ENCODE measurements at places on chromosomes 7 and 10.

GRCh38 chr7:150977382-150978125 lies 567 bp downstream of the KCNH2 start:
- DNase-seq, result no peak

DNA sequence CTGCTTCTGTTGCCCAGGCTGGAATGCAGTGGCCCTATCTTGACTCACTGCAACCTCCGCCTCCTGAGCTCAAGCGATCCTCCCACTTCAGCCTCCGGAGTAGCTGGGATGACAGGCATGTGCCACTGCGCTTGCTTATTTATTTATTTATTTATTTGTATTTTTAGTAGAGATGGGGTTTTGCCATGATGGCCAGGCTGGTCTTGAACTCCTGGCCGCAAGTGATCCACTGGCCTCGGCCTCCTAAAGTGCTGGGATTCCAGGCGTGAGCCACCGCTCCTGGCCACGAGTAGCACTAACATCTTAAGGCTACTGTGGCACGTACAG lies 70.9 kb downstream of the CARD11 start:
- DNase-seq, result no peak

GRCh38 chr10:111522141-111522540 lies 445.3 kb downstream of the ADRA2A start:
- DNase-seq, result no peak

DNA sequence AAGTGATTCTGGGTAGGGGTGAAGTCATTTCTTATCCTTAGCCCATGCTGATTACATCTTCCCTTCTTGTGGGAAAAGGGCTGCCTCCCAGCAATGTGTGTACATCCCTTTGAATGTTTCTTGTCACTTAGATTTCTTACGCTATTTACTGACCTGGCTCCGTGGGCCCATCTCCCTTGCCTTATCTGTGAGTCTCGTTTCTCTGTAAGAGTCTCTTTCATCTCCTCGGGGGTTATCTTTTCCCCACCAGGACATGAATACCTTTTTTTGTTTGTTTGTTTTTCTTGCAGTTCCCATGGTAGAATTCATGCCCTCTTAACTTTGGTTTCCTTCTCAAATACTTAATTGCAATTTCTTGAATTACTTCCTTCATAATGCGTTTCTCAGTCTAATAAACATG lies 107.7 kb downstream of the BAMBI start:
- no peak for DNase-seq

DNA sequence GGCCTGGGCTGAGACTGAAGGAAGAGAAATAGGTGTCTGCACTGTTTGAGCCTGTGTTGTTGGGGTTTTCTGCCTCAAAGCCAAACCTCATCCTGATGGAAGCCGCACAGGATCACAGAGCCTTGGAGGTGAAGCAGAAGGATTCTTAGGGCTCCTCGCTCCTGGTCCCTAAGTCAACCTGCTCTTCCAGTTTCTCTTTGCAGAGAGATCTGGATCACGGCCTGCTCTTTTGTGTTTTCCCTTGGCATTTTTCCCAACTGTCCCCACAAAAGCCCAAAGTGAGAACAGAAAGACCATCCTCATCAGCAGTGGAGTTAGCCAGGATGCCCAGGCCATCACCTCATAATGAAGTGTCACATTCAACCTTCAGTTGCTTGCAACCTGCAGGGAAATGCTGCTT lies 20.3 kb upstream of the PPIA start:
- DNase-seq, result no peak

DNA sequence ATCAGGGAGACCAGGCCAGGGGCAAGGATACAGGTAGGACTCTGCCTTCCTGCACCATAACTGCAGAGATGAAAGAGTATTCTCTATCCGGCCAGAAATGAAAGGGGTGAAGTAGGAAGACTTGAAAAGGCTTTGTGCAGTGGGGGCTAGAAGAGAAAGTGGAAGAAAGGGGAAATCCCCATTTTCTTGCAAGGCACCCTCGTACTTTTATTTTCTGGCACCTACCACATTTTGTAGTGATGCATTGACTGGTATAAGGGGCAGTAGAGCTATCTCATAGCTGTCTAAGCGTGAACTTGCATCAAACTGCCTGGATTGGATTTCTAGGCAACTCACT lies 752 bp upstream of the CAMK2G start:
- peak; percentile 55 for DNase-seq

DNA sequence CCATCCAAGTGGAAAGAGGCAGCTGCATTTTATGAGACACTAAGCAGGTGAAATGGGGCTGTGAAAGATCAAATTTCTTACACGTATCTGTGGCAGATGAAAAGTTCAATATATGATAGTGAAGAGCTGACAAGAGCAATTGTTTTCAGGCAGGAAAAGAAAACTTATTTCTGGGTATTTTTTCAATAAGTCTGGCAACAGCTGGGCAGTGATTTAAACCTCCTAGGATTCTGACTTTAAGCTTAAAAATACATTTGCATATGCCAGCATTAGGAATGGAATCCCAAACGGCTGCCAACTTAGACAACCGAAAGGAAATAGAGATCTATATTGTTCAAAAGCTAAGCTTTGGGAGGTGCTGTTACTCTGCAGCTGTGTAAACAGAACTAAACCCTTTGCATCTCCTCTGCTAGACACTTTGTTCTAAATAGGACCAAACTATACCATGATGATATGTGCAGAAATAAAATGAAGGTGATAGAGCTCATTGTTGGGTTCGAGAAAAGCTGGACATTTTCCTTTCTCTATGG lies 26.1 kb downstream of the DYNC1I1 start:
- no peak for DNase-seq

- no peak for DNase-seq
Measured at GRCh38 chr10:43693602-43694001, 44.9 kb upstream of the ZNF32 start.

DNA sequence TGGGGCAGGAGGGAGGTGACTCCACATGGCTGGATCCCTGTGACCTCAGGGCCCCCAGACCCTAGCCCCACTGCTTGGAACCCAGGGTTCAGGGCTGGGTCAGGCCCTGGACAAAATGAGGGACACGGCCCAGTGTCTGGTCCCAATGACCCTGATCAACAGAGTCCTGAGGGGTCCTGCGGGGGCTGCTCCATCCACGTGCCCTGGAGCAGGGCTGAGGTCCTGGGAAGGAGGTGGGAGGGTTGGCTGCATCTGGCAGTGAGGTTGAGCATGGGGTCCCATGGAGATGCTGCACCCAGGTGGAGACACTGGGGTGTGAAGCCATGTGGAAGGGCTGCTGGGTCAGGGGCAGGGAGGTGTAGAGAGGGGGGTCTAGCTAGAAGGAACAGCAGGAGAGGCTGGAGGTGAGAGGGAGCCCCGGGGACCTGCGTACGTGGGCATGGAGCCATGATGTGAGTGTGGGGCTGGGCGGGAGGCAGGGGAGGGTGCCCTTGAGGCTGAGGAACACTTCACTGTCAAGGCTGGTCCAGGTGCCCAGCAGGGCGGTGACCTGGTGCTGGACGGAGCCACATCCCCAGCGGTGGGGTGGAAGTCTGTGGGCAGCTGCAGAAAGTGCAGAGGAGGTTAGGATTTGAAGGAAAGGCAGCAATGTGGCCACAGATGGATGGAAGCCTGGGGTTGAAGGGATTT lies 604 bp downstream of the SCART1 start:
- DNase-seq, result no peak

GRCh38 chr10:68560186-68560942 lies at the start of gene TET1:
Gene TET1, plus strand, starts transcription at chr10:68560337. Its CDS starts 12,002 bp downstream, at chr10:68572339.
- no peak for DNase-seq

DNA sequence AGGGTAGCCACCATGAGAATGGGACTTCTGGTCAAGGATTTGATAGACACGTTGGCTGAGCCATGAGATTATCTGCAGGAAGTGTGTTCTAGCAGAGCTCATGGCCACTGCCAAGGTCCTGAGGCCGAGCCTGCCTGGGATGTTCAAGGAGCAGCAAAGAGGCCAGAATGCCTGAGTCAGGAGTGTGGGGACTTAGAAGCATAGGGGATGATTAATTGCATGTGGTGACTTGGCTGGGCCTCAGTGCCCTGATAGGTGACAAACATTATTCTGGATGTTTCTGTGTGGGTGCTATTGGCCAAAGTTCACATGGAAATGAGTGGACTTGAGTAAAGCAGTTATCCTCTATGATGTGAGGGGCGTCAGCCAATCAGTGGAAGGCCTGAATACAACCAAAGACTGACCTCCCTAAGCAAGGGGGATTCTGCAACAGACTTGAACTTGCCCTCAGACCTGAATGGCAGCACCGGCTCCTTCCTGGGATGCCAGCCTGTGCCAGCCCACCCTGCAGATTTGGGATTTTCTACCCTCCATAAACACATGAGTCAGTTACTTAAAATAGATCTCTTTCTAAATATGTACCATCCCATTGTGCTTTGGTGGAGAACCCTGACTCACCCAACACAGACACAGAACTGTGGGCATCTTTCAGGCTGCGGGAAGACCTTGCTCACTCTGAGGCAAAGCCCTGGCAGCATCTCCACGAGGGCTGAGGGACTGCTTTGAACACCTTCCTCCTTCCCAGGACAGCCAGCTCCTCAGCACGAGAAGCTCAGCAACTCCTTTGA lies 363.9 kb upstream of the MGMT start:
- no peak for DNase-seq

DNA sequence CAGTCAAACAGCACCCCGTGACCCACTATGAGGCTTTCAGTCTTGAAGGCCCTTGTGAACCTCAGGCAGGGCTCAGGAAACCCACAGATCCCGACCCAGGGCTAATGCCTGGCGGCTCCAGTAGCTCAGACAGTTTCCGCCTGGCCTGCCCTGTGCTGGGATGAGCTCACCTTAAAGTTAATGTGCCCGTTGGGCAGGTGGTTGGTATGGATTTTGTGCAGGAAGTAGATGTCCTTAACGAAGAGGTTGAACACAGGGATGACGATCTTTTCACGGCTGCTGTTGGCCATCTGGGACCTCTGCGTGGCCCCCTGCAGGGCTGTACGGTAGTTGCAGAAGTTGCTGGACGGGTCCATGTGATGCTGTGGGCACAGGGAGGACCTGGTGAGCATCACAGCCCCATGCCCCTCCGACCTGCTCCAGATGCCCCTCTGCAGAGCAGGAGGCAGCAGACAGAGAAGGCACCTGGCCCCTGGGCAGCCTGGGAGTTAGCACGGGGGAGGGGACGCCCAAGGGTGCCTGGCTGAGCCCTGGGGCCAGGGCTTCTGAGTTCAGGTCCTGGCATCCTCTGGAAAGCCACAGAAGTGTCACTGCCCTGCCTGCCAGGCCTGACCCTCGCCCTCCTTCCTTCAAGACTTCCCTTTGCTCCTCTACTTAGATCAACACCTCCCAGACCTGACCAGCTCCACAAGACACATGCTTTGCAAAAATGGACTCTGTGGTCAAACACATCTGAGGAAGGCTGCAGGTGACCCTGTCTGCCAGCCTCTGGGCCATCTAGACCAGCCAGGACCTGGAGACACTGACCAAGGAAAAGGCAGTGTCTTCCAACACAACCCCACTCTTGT lies 59.8 kb downstream of the CSGALNACT2 start:
- DNase-seq, result peak; percentile 20

DNA sequence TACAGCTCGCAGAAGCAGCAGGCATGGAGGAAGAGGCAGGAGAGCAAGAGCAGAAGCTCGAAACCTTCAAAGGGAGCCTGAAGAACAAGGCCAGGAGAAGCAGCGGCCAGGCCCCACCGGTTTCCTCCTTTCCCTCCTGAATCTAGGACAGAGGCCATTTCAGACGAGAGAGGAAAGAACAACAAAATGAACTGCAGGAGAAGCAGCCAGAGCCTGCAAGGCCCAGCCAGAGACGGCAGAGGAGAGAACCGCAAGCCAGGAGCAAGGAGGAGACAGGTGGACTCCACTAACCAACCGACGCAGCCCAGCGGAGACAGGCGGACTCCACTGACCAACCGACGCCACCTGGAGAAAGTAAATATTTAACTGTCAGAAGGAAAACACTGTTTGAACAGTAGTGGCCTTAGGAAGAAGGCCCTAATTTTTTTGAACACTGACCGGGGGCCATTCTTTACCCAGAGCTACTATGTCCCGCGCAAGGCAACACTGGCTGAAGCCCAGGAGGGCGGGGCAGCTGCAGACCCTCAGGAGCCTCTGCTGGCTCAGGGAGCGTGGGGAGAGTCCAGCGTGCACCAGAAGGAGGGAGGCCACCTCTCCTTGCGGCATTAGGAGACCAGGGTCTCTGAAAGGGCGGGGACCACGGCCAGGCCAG lies 559.2 kb downstream of the PTPRN2 start:
- DNase-seq, result no peak

DNA sequence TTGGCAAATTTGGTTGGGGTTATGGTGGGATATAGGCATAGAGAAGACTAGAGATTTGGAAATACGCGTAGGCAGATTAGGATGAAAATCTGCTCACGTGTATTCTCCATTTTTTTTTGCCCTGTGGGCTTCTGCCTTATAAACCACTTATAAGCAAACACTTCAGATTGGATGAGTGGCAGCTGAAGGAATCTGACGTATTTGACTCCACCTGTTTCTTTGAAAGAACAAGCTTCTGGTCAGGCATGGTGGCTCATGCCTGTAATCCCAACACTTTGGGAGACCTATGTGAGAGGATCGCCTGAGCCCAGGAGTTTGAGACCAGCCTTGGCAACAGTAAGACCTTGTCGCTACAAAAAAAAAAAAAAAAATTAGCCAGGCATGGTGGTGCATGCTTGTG lies 5.1 kb downstream of the STK31 start:
- no peak for DNase-seq

- DNase-seq, result no peak
Measured at GRCh38 chr7:24793982-24794648, 36.9 kb upstream of the GSDME start.

DNA sequence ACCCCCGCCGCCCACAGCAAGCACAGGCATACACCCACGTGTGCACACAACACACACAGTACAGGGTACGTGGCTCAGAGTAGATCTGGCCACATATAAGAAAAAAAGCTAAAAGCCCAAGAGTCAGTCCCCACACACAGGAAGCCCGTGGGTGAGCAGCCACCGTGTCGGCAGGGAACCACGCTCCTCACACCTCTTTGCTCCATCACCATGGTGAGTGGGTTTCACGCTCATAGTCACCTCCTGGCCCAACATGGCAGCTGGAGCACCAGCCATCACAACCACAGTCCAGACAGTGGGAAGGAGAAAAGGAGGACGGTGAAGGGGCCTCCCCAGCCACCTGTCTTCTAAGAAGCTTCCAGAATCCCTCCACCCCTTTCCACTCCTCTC lies 76.0 kb upstream of the PDGFA start:
- no peak for DNase-seq

GRCh38 chr10:69600761-69601330 lies 27.6 kb upstream of the NEUROG3 start:
- no peak for DNase-seq

DNA sequence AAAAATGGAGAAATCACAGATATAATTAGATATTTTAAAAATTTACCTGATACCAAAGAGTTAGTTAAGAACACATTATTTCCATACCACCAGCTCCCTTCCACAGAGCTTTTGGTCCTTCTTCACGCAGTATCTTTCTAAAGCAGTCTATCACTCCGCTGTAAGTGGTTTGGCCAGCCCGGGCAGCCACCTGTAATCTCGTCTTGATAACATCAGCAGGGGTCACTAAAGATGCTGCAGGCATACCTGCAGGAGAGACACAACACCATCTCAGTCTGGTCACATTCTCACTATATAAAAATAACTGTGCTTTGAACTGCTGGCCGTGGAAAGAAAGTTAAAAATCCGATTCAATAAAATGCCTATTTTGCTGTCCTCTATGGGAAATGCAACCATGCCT lies 200.1 kb downstream of the SLC25A13 start:
- no peak for DNase-seq
